ENCODE measurements at places on chromosomes 6 and 20.

- no peak for DNase-seq
Observed at GRCh38 chr20:48983423-48984400, 62.2 kb downstream of the ARFGEF2 start.

- peak; percentile 82 for DNase-seq
Observed at GRCh38 chr20:39268981-39269461, 306.9 kb downstream of the DHX35 start.

DNA sequence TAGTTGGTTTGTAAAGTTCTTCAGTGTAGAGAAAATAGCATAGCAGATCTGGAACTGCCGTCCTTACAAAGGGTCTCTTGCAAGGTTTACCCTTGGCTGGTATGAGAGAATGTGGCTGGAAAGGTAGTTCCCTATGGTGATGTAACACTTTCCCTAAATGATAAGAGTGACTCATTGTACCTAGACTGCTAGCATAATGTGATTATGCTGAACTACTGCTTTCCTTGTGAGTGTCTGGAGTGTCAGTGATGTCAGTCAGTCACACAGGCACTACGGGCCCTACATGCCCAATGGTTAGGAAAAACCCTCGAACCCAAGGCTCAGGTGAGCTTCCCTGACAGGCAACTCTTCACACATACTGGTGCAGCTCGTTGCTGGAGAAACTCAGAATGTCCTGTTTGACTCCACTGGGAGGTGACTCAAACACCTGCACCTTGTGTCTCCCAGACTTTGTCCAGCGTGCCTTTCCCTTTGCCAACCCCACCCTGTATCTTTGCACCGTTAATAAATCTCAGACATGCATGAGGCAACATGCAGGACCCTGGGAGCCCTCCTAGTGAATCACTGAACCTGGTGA lies 28.4 kb upstream of the LY86 start:
- DNase-seq, result no peak

- no peak for DNase-seq
Observed at GRCh38 chr6:72348926-72349325, 272.9 kb upstream of the KCNQ5 start.

DNA sequence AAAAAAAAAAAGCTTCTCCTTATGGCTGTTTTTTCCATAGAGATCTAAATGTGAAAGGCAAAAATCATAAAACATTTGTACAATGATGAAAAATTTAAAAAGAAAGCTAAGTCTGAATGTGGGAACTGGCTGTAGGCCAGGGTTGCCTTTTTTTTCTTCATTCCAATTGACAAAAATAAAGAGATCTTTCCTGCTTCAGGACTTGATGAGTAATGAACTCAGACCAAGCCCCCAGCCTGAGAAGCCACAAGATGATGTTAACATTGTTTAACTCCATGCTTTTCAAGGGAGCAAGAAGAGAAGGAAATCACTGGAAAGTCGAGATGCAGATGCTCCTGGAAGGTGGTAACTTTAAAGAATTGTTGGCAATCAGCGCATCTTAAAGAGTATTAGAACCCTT lies 41.4 kb downstream of the TRMT6 start:
- DNase-seq, result no peak

- DNase-seq, result no peak
Observed at GRCh38 chr20:17878912-17879602, 89.5 kb downstream of the SNX5 start.

DNA sequence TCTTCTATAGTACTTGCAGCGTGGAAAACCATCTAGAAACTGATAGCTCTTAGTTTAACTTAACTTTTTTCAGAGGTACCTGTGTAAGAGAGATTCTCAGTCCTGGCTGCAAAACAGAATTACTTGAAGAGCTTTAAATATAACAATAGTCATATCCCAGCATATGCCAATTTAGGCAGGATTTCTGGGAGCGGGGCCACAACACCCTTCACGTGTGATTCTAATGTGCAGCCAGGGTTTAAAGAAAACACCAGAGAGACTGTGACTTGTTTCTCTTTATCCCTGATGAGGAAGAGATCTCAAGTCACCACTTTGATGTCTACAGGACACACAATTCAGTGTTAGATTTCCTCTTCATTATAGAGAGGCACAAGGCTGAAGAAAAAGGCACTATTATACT lies 103.7 kb downstream of the PDSS2 start:
- no peak for DNase-seq

DNA sequence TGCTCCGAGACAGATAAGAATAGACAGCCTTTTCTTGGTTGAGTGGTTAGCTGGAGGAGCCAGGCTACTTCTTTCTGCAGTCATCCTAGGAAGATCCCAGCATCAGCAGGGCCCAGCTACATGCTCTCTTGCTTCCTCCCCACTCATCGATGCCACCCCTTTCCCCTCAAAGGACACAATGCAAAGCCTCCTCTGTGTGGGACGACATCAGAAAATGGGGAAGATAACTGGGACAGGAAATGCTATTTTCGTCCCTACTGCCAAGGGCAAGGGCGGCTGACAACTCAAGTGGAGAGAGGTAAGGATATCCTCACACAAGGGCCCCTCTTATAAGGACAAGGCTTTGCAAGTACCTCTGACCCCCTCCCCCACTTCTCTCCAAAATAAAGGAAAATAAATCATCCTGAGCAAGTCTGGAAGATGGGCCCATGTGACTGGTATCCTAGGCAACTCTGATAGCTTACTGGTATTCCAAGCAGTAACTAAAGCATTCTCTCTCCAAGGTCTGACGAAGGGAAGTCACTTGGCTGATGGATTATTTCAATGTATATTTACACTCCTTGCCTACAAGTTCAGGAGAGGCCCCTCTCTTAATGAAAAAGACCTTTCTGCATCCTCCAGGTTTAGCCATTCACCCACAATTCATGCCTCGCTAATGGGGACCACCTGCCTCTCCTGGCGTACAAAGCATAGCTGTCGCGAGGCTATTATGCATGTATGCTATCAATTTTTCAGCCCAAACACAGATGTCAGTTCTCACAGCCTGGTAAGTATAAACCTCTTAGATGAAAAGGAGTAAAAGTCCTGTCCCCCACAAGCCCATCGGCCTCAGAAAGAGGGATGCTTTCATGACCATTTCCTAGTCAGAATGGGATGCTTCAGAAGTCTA lies 11.3 kb downstream of the ELMO2 start:
- no peak for DNase-seq

GRCh38 chr6:149472241-149472640 lies 12.6 kb downstream of the ZC3H12D start:
- DNase-seq, result no peak

- no peak for DNase-seq
Observed at GRCh38 chr20:58698741-58699622, 6.4 kb downstream of the NPEPL1 start.

DNA sequence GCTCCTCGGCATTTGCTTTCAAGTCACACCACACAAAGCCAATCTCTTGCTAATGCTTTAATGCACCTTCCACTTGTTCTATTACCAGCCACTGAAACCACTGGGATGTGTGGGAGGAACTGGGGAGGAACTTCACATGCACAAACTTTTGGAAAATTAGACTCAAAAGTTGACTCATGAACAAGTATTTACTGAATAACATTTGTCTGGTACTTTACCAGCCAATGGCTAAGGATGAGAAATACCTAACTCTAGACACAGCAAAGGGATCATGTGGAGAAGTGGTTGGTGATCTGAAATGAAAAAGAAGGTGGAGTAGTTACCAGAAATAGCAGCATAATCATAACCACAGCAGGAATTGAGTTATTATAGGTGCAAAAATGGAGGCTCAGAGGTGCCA lies 554.0 kb upstream of the NOX3 start:
- DNase-seq, result no peak
